ENCODE measurements at places on chromosomes 7 and 10.
A peak's percentile ranks its signal among the peaks of the same experiment; 100 is the strongest.

DNA sequence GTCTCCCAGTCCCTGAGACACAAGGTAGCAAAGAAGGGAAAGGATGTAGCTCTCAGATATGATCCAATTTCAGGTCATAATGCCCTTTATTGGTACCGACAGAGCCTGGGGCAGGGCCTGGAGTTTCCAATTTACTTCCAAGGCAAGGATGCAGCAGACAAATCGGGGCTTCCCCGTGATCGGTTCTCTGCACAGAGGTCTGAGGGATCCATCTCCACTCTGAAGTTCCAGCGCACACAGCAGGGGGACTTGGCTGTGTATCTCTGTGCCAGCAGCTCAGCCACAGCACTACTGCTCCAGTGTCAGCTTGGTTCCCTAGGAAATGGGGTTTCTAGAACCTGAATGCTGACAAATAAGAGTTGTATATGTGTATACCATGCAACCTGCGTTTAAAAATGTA lies 74.6 kb upstream of the PRSS58 start:
- no peak for DNase-seq

DNA sequence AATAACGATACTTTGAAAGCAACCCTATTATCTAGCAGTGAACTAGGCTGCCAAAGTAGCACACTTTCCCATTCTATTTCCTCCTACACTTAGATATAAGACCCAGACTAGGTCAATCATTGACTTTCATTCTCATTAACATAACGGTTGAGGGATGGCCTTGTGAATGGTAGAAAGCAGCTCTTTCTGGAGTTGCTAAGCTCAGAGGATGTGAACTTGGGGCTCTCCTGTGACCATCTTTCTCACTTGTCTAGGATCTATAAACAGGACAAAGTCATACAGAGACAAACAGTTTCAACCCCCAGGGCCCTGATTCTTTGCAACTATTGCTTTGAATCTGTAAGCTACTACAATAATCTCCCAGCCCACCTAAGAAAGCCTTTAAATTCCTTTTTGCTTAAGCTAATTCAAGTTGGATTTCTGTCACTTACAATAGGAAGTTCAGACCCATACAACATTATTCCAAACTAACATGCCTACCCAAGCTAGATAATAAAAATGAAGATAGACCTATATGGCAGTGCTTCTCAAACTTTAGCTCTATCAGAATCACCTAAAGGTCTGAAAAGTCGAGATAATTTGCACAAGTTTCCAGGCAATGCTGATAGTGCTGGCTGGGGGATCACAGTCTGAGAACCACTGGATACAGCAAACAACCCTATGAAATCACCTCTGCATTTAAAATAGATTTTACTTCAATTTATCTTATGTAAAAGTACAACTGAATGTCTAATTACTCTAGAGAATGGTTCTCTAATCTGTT lies 16.7 kb downstream of the P4HA1 start:
- DNase-seq = no peak

DNA sequence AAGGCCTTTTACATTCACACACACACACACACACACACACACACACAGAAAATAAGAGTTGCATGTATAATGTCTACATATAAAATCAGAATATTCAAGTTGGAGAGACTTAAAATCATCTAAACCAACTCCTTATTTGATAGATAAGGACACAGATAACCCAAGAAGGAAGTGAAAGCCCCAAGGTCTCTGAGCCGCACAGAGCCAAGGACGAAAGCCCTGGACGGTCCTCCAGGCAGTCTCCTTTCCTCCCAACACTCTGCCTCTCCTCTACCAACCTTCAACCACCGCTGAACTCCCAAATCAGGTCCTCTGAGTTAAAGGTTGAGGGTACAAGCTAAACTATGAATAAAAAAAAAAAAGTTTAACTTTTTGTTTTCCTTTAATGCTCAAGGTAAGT lies 28.2 kb downstream of the UBE2H start:
- no peak for DNase-seq

DNA sequence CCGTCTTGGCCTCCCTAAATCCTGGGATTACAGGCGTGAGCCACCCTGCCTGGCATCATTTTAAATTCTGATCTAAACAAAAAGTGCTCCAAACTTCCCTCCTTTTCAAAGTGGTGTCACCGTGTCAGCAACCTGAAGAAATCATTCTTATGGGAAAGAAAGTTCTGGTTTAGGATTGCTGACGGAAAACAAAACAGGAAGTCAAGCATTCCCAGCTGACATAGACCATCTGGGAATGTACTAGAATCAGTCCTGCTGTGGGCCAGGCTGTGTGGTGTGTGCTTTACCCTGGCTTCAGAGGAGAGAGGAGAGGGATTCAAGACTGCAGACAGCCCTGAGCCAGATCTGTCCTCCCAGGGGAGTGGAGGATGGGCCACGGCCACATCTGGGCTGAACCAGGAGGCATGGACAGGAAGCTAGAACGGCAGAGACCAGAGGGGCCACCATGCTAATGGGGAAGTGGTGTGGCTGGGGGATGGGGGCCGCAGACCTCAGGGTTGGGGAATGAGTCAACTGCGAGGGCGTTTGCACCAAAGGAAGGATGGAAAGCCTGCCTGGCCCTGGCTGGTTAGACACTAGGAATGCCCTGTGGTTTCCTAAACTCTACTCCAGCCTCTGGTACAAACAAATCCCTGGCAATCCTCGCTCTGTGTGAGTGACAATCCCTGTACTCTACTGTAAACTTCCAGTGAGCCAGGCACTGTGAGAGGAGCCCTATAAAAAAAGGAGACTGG lies 16.7 kb upstream of the CLIP2 start:
- peak; percentile 43 for DNase-seq

DNA sequence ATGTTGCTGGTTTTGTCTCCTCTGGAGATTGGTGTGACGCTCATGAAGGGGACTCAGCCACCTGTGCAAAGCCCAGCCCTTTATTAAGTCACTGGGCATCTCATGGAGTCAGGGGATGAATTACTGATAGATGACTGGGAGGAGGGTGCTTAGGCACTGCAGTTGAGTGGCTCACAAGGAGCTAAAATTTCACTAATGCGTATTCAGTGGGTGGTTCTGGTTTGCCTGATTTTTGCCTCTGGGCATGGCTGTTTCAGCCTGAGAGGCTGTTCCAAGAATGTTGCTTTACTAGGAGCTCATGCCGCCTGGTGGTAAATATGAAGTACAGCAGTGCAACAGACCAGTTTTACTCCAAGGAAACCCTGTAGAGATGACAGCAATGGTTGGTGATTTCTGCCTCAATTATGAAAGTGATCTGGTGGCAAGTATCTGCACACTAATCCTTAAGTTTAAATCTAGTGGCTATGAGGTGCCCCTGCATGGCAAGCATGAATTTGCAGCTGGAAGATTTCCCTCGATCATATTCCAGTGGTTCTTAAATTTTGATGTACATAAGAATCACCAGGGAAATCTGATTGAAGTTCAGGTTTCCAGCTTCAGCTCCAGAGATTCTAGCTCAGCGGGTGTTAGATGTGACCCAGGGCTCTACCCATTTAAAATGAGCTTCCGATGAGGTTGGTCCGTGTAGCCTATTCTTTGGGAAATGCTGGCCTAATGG lies 19.9 kb downstream of the ACTA2 start:
- peak; percentile 31 for DNase-seq

DNA sequence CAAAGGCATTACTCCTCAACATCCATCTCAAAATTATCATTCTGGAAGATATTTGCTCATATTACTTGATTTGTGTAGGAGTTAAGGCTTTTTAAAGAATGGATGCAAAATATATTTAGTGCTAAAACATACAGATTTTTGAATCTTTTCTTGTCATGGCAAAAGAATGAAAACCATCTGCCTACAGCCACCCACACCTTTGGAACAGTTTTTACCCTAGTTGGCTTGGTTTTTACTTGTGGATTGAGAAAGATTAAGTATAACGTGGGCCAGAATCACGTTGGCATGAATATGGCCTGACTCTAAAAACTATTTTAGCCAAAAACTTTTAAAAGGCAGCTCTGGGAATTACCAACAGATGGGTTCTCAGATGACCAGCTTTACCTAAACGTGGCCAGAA lies 128.2 kb downstream of the SPAG6 start:
- DNase-seq = no peak

DNA sequence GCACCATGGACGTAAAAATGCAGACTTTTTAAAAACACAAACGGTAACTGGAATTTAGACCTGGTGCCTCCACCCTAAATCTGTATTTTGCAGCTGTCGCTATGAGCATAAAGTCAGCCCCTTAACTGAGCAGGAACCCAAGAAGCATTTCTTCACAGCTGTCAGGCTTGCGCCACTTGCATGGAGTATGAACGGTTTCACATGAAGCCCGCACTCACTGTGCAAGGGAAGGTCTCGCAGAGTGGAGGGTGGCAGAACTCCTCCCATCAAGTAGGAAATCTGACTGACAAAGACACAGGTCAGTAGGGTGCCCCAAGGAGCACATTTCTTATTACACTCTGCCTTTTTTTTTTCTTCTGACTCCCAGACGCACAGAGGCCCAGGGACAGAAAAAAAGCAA lies 58.5 kb downstream of the ELMO1 start:
- DNase-seq = no peak

DNA sequence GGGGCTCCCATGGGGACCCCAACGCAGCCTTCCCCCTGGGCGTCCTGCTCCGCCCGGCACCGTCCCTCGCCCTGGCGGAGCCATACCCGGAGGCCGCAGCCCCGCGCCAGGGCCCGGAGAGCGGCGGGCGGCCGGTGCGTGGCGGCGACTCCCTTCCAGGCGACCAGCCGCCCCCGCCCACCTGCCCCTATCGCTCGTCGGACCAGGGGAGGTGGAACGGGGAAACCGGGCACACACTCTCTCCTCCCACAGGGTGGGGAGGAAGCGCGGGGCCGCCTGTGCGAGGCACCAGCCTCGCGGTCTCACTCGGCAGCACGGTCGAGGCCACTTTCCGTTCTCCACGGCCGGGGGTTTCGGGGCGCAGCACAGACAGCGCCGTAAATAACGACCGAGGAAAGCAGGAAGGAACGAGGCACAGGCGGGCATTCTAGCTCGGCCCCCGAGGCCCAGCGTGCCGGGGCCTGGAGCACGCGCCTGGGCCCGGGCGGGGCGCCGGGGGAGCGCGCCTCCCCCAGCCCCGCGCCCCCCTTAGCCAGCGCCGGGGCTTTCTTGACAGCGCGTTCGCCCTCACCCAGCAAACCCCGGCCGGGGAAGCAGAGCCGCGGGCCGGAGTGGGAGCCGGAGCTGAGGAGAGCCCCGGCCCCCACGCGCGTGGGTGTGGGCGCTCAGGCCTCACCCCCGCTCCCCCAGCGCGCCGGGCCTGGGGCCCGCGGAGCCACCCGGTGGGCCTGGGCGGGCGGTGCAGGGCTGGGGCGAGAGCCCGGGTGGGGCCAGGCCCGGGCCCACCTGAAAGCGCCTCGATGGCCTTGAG lies 936 bp downstream of the IGF2BP3 start:
- DNase-seq = peak; percentile 25

GRCh38 chr10:17756557-17757217 lies 4.7 kb downstream of the TMEM236 start:
- DNase-seq = no peak

GRCh38 chr7:96236198-96237039 lies 85.5 kb downstream of the SLC25A13 start:
- DNase-seq = no peak

- DNase-seq = no peak
Observed at GRCh38 chr10:51029172-51029641, 45.1 kb upstream of the PRKG1 start.

GRCh38 chr7:104973227-104973626 lies 40.8 kb upstream of the KMT2E start:
- DNase-seq = no peak

DNA sequence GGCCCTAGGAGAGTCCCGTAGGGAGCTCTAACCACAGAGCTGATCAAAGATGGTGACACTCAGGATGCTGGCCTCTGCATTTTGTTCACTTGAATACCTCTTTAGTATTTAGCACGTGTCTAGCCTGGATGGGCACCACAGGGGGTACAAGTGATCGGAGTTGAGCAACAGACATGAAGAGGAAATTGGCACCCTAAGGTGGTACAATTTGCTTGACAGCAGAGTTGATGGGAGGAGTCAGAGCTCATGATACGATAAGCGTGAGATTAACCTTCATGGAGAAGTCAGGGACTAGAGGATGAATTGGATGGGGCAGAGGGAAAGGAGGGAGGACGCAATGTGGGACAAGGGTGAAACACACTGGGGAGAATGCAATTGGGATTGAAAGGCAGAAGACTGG lies 9.9 kb upstream of the ZNF212 start:
- no peak for DNase-seq

DNA sequence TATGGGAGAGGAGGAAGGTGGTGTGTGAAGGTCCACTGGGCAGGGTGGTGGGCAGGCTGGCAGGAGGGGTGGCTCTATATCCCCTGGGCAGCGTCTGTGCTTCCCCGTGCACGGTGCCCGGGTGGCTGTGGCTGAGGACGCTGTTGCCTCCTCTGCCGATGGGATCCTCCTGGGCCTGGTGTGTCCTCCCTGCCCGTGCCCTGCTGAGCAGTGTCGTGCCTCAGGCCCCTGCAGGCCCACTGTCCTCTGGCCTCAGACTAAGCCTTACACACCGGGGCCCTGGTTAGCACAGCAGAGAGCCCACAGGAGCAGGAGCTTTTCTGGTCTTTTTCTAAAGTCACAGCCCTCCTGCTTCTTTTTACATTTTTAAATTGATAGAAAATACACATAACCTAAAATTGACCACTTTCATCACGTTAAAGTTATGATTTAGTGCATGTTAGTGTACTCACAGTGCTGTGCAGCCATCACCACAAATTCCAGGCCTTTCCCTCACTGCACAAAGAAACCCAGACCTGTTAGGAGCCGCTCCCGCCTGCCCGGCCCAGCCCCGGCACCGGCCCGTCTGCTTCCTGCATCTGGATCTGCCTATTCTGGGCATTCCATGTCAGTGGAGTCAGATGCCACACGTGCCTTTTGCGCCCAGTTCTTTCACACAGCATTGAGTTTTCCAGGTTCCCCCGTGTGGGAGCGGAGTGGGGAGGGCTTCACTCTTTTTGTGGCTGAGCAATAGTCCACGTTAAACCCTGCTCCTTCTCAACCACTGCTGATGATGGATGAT lies 19.4 kb downstream of the PFKFB3 start:
- no peak for DNase-seq

GRCh38 chr7:135349746-135350145 lies 116.1 kb downstream of the STRA8 start:
- DNase-seq = no peak

DNA sequence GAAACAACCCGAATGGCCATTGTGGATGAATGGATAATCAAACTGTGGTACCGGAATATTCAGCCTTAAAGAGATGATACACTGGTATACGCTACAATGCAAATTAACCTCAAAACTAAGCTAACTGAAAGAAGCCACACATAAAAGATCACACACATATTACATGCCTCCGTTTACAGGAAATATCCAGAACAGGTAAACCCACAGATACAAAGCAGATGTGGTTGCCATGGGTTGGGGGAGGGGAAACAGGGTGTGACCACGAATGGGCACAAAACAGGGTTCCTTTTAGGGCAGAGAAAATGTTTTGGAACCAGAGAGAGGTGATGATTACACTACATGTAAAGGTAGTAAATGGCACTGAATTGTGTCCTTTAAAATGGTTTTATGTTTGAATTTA lies 16.6 kb downstream of the ESYT2 start:
- DNase-seq = peak; percentile 23

- DNase-seq = no peak
Observed at GRCh38 chr7:86928308-86928707, 131.1 kb downstream of the ELAPOR2 start.

All from T-helper 1 cell (primary cell).